ENCODE measurements at places on chromosomes 1 and 21. TPM values are rescaled to one million over a fixed set of nuclear protein-coding genes. Genes with fewer than 3 reads are reported as not detected.

LTN1 gene
- 23.5 TPM for total RNA-seq

PRDM16 gene
- 0.43 TPM for total RNA-seq

CYP4Z1 gene
- not detected for total RNA-seq

KCNN3 gene
- 3.0 TPM for total RNA-seq

TSPAN1 gene
- total RNA-seq = not detected

GORAB gene
- 12.4 TPM for total RNA-seq

SLC5A3 gene
- 19.4 TPM for total RNA-seq

TAL1 gene
- not detected for total RNA-seq

NAXE gene
- total RNA-seq = 75.4 TPM

DNA sequence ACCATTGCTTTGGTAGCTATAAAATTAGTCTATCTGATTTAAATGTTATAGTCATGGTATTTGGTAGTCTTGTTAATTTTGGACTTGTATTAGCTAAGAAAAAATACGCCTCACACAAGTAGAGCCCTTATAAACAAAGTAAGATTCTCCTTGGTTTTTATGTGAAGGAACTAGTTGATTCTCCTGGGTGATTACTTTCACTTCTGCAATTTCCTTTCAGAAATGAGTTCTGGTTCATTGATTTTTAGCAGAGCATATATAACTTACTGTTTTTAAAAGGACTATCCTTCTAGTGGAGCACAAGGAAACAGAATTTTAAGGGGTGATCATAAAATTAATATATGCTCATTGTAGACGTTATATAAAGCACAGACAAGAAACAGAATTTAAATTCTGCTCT, 120.1 kb downstream of the BACH1 start:
- H3K27ac ChIP-seq = no peak overlapping the region
- no peak overlapping the region for H3K4me3 ChIP-seq
- no peak for DNase-seq
- no peaks in the 10 kb centered on the region for H3K27me3 ChIP-seq
- no peaks in the 10 kb centered on the region for H3K36me3 ChIP-seq

- DNase-seq = no peak
- no peaks in the 10 kb centered on the region for H3K4me1 ChIP-seq
- no peaks in the 10 kb centered on the region for H3K36me3 ChIP-seq
- no peaks in the 10 kb centered on the region for H3K27me3 ChIP-seq
Observed at GRCh38 chr1:53578358-53578757, 119.2 kb downstream of the DMRTB1 start.

DNA sequence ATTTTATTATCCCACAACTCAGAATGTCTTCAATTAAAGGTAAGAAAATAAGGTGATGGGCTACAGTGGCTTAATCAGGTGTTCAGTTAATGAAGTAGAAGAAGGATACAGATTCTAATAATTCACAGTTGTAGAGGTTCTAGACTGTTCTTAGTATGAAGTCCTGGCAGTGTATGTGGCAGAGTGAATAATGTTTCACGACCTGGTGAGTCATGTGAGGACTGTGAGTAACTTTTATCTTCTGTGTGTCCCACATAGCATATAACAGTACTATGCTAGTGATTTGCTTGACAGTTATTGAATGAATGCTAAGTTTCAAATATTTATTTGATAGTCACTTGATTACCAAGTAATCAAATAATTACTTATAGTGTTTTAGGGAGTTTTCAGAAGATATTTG, 20.0 kb downstream of the SLC16A4 start:
- no peak overlapping the region for H3K27ac ChIP-seq
- H3K4me3 ChIP-seq = no peak overlapping the region
- peaks cover 36% of the 10 kb centered on the region for H3K36me3 ChIP-seq
- no peaks in the 10 kb centered on the region for H3K4me1 ChIP-seq
- no peak for DNase-seq
- H3K27me3 ChIP-seq = no peaks in the 10 kb centered on the region

DNA sequence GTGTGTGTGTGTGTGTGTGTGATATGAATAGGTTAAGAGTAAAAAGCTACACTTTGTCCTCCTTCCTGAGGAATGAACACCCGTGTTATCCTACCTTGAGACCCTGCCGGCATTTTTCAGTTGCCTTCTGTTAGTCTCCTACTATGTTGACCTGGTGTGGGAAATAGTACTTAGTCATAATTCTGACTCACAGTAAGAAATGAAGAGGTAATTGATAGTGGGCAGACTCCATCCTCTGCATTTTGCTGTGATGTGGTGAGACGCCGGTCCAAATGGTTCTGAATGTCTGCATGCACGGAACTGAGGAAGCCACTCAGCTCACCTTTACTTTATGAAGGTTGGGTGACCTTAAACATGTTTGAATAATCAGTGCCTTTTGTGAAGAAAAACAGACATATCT, 12.6 kb downstream of the CD101 start:
- no peaks in the 10 kb centered on the region for H3K4me1 ChIP-seq
- no peaks in the 10 kb centered on the region for H3K27me3 ChIP-seq
- H3K36me3 ChIP-seq = no peaks in the 10 kb centered on the region
- no peak overlapping the region for H3K4me3 ChIP-seq
- no peak for DNase-seq

DNA sequence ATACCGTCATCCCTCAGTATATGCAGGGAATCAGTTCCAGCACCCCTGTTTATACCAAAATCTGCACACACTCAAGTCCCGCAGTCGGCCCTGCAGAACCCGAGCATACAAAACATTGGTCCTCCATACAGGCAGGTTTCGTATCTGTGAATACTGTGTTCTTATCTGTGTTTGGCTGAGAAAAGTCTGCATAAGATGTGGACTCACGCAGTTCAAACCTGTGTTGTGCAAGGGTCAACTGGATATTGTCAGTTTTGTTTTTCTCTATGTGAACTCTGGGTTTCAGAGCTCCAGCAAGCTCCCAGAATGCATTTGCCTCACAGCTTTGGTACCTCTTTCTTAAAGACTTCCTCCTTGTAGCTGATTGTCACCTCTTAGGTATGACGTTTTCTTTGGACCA, 100.6 kb downstream of the NR5A2 start:
- no peak overlapping the region for H3K27ac ChIP-seq
- peaks cover 1% of the 10 kb centered on the region for H3K4me1 ChIP-seq
- no peak overlapping the region for H3K4me3 ChIP-seq

GRCh38 chr1:156957634-156958033, 37.2 kb downstream of the LRRC71 start:
- no peak for DNase-seq
- H3K27me3 ChIP-seq = no peaks in the 10 kb centered on the region
- no peak overlapping the region for H3K4me3 ChIP-seq
- no peaks in the 10 kb centered on the region for H3K4me1 ChIP-seq
- H3K27ac ChIP-seq = no peak overlapping the region

DNA sequence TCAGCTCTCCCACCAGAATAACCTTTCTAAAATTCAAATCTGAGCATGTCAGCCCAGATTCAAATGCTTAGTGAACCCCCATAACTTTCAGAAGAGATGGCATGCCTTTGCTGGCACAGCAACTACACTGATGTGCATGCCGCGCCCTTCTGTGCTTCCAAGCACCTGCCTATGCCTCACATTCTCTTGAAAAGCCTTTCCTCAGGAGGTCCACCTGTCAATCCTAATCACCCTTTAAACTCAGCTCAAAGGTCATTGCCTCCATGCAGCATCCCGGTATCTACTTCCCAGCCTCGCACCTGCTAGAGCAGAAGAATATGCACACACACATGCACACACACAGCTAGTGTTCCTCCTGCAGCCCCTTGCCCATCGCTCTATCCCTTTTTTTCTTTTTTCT, 5.2 kb upstream of the S100A2 start:
- no peak overlapping the region for H3K4me3 ChIP-seq
- no peak for DNase-seq
- no peak overlapping the region for H3K27ac ChIP-seq
- no peaks in the 10 kb centered on the region for H3K27me3 ChIP-seq

GRCh38 chr1:179709841-179710329, 33.2 kb upstream of the FAM163A start:
- no peak overlapping the region for H3K27ac ChIP-seq
- DNase-seq = no peak
- no peaks in the 10 kb centered on the region for H3K4me1 ChIP-seq
- no peak overlapping the region for H3K4me3 ChIP-seq
- H3K36me3 ChIP-seq = no peaks in the 10 kb centered on the region

DNA sequence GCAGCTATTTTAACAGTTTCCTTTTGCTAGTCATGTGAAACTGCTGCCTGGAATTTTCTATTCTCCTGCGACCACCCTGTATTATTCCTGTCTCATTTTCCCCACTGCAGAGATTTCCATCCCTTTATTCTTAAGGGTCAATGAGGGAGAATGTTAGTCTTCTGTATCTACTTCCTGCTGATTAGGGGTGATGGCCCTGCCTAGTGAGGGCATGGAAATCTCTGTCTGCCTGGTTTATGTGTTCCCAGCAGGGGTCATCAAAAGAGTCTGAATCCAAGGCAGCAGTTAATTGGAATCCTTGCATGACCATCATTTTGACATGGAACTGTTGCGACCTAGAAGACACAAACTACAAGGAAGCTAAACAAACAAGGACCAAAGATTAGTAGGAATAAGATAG, 325.2 kb downstream of the PLPP3 start:
- H3K4me1 ChIP-seq = no peaks in the 10 kb centered on the region
- no peaks in the 10 kb centered on the region for H3K27me3 ChIP-seq
- no peak for DNase-seq
- H3K4me3 ChIP-seq = no peak overlapping the region

DNA sequence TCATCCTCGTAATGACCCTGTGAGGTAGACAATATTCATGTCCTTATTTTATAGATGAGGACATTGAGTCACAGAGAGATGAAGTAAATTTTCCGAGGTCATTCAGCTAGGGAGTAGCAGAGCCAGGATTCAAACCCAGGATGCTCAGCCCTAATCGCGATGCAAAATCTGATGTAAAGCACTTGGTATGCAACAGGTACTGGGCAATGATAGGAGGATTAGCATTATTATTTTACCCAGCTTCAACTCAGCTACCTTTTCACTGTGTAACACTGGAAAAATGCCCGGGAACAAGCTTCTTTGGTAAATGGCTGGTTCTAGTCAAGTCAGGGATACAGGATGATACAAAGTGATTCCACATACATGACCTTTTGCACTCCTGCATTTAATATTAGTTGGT, 88.7 kb downstream of the ATP1A1 start:
- no peak overlapping the region for H3K4me3 ChIP-seq
- no peaks in the 10 kb centered on the region for H3K27me3 ChIP-seq
- H3K36me3 ChIP-seq = no peaks in the 10 kb centered on the region
- no peak for DNase-seq

Data from H1 (cell line).